Activated CD8-positive, alpha-beta memory T cell treated with anti-CD3 and anti-CD28 coated beads for 24 hours (primary cell): ENCODE measurements at places on chromosomes 5 and 9.

DNA sequence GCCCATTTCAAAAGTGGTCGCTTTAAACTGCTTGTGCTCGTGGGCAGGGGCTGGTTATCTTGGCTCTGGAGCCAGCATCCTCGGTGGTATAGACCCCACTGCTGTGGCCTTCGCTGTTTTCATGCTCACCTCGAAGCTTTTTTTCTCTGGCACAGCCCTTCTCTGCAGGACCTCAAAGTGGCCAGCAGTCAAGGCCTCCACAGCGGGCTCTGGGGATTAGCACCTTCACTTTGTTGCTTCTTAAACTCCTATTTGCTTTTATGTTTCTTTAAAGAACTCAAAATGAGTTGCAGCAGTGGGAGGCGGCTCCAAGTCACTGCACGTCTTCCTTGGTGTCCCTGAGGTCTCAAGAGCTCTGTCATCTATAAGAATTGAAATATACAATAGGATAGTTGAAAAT is 165.1 kb downstream of the CACNA1B start:
- no peak for DNase-seq

DNA sequence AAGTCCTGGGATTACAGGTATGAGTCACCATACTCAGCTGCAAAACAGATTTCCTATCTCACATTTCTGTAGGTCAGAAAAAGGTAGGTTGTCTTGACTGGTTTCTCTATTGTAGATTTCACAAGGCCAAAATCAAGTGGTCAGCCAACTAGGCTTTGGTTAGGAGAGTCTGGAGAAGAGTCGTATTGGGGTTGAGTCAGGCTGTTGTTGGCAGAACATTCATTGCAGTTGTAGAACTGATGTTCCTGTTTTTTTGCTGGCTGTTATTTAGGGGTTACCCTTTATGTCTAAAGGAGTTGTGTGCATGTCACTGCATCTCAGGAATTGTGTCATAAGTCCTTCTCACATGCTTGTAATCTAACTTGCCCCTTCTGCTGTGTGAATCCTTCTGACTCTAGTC is 814.2 kb upstream of the GRAMD2B start:
- DNase-seq, result no peak

DNA sequence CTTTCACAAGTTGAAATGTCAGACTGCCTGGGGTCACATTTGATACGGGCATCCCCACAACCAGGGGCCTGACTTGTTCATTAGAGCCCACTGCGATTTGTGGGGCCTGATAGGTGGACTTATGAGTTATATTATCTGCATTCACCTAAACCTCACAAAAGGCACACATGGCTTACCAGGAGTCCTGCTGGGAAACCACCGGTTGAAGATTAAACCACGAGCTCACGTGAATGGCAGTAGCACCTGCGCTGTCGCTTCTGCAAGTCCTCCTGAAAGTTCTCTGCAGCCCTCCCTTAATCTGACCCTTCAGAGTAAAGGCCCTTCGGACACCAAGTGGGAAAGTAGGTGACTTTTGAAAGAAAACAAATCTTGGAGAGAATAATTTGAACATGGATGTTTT is 68.9 kb downstream of the PPIC start:
- no peak for DNase-seq

GRCh38 chr9:36988848-36989247 is 45.2 kb downstream of the PAX5 start:
- DNase-seq, result no peak

- DNase-seq, result no peak
Observed at GRCh38 chr9:121663591-121663990, 12.2 kb downstream of the DAB2IP start.

DNA sequence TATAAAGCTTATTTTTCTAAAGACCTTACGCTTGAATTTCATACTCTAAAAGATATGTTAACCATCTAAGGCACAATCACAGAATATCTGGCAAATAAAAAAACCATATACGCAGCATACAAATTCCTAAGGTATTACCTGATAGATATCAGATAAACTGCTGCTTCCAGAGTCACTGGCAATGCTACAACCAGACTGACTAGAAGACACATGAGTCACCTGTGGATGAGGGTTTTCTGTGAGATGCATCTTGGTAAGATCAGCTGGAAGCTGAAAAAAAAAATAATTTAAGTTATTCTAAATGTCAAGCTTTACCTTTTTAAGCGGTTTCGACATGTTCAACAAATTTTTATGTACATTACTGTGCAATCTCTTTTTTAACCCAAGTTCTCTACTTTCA is 113.8 kb downstream of the RAPGEF6 start:
- DNase-seq, result no peak

GRCh38 chr5:25858019-25858418 is 1180.4 kb downstream of the CDH9 start:
- DNase-seq, result no peak

DNA sequence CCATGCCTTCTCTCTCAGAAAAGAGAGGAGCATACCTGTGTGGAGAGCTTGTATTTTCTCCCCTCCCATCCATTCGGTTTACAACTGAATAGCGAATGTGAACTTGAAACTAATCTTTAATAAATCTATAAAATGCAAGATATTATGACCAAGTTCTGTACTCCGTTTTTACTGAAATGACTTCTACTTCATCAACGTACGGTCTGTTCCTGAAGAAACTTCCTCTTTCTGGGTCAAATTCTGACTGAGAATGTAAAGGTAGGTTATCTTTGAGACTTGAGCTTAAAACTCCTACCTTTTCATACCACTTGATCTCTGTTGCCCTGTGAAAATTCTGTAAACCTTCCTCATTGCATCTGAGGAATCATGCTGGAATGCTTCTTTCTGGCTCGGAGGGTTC is 4.2 kb upstream of the CTNNAL1 start:
- no peak for DNase-seq

GRCh38 chr5:124057724-124058231 is 545.8 kb downstream of the CSNK1G3 start:
- no peak for DNase-seq

GRCh38 chr5:178672630-178673029 is 45.8 kb upstream of the CLK4 start:
- DNase-seq, result no peak

DNA sequence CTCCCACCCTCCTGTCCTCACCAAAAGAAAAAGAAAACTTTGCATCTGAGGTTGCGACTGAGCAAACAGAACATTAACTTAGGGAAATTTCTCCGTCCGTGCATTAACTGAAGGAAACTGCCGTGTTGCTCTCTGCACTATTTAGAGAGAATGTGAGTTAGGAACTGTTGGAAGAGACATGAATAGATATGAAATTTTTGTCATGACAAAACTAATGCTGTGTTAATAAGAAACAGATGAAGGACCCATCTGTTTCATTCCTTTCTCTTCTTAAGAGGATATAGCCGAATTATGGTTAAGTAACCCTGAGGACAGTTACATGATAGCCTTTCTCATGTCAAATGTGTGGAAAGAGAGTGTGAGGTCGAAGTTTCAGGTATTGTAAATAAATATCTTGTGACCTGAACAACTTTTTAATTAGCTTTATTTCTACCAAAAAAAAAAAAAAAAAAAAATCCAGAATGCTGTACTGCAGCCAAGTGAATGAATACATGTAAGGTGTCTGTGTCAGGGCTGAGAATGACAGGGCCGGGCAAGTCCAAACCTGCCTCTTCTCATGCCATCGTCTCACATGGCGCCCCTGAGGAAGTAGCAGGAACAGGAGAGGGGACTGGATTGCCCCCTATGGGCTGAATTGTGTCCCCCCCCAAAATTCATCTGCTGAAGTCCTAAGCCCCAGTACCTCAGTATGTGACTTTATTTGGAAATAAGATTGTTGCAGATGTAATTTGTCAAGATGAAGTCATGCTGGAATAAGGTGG is 35.6 kb upstream of the ANKRD33B start:
- DNase-seq, result no peak

DNA sequence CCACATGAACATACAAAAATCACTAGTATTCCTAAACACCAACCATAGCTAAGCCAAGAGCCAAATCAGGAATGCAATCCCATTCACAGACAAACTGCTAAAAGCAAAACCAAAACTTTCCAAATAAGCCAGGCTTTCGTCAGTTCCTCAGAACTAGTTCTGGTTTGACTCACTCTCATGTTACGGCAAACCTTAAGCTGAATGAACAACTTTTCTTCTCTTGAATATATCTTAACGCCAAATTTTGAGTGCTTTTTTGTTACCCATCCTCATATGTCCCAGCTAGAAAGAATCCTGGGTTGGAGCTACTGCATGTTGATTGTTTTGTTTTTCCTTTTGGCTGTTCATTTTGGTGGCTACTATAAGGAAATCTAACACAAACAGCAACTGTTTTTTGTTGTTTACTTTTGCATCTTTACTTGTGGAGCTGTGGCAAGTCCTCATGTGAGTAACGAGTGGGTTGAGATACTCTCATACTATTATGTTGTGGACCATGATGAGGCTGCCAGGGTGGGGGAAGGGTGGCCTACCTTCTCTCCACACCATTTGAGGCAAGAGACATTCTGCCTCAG is at the start of gene PDCD1LG2:
TSS of gene PDCD1LG2 (plus strand) at position 172 of the 572 bp plus-strand sequence. CDS start 12,016 bp downstream, outside the sequence.
- DNase-seq, result no peak

- DNase-seq, result no peak
Observed at GRCh38 chr9:95102572-95102971, 214.9 kb downstream of the FANCC start.

DNA sequence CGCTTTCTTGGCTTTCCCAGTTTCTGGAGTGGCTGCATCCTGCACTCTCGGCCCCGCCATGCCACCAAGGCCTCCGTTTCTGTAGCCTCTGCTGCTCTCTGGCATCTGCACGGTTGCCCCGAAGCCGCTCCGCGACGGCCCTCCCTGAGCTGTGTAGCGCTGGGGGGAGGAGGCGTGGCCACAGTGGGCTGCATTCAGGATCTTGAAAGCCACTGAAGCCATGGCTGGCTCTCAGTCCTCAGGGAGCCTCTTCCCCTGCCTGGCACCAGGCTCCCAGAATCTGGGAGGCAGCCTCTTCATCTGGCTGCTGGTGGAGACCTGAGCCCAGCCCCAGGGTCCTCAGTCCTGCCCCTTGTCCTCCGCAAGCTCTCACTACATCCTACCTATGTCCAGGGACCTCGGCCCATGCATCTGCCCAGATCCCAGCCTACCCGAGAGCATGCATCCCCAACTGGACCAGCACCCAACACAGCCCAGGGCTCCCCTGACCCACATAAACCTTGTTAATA is 25.1 kb downstream of the PAEP start:
- no peak for DNase-seq

DNA sequence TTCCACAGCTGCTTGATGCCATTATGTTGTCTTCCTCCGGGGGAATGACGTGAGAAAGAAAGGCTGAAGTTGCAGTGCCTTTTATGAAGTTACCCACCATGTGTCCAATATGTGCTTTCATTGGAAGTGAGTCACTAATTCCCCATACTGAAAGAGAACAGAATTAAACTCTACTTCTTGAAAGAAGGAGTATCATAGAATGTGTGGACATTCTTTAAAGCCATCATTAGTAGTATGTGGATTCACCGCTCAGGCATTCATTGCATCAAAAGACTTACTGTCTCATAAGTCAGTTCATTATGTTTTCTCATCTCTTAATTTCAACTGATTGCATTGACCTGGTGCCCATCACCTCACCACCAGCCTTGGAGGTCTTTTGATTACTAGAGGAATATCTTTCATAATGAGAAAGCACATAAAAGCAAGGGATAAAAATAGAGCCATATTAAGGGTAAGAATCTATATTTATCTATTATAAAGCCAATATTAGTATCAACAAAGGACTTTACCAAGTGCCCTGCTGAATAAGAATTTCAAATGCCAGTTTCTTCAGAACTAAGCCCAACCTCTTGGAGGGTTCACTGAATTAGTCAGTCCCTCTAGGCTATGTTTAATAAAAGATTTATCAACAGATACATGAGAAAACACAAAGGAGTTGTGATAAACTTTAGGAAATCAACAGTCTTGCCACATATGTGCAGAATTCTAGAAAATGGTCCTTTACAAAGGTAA is 516.1 kb downstream of the NTRK2 start:
- no peak for DNase-seq

GRCh38 chr5:150535611-150536010 is 27.7 kb downstream of the NDST1 start:
- DNase-seq, result no peak

DNA sequence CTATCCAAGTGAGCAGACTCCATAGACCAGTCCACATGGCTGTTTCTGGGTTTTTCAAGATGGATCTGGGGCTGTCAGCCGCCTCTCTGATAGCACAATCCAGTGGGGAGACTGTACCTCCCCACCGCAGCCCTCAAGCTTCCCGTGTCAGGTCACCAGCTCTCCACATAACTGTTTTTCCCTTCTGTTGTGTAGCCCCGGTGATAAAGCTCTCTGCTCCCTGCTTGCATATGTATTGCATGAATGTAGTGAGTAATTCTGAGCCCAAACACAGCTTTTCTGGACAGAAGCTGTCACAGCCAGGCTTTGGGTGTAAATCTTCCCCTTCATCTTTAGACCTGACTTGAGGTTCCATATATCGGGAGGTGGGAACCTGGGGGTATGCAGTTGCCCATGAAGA is 23.1 kb upstream of the CFAP157 start:
- no peak for DNase-seq

- DNase-seq, result no peak
Observed at GRCh38 chr5:90844931-90845330, 286.3 kb downstream of the ADGRV1 start.

GRCh38 chr5:33635582-33635981 is 194.8 kb downstream of the TARS1 start:
- DNase-seq, result no peak

DNA sequence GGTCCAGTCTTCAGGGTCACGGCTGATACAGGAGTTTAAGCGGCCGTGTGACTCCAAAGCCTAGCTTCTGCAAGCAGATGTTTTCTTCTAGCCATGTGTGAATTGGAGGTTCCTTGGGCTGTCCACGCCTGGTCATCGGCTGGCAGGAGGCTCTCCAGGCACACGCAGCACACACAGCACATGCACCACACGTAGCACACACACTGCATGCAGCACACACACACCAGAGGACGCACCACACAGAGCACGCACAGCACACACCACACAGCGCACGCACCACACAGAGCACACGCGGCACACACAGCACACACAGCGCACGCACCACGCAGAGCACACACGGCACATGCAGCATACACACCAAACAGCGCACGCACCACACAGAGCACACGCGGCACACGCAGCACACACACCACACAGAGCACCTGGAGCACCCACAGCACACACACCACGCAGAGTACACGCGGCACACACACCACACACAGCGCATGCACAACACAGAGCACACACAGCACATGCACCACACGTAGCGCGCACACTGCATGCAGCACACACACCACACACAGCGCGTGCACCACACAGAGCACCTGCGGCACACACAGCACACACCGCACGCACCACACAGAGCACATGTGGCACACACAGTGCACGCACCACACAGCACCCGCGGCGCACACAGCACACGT is 234.3 kb downstream of the FANCC start:
- DNase-seq, result no peak
